ENCODE measurements at places on chromosomes 16 and 17. TPM values are rescaled to one million over a fixed set of nuclear protein-coding genes. Genes with fewer than 3 reads are reported as not detected.
A peak's percentile ranks its signal among the peaks of the same experiment; 100 is the strongest.

- DNase-seq, result no peak
Measured at GRCh38 chr16:87185308-87185707, 131.9 kb downstream of the C16orf95 start.

DNA sequence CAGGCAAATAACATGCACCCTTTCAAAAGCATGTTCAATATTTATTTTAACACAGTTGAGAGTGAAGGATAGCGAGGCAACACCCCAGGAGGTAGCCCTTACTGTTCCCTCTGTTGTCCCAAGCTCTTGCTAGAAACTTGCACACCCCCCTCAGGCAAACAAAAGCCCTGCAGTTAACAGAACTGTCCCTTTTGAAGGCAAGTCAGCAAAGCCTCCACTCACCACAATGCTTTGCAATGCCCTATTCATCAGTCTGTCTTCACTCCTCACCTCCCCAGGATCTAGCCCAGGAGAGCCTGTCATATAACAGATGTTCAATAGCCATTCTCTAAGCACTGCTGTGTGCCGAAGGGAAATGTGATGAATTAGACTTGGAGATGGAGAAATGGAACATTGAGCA, 3.5 kb upstream of the CNEP1R1 start:
- no peak for DNase-seq

DNA sequence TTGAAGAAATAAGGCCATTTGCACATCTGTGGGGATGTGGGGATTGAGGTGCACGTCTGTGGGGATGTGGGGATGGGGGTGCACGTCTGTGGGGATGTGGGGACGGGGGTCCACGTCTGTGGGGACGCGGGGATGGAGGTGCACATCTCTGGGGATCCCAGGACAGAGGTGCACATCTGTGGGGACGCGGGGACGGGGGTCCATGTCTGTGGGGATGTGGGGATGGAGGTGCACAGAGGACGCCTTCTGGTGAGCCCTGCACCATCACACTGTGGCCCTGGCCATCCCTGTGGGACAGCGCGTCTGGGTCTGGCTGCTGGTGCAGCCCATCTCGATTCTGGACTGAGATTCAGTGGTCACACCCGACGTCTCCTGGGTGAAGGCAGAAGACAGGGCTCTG, 161.4 kb downstream of the LAT start:
- no peak for DNase-seq

DNA sequence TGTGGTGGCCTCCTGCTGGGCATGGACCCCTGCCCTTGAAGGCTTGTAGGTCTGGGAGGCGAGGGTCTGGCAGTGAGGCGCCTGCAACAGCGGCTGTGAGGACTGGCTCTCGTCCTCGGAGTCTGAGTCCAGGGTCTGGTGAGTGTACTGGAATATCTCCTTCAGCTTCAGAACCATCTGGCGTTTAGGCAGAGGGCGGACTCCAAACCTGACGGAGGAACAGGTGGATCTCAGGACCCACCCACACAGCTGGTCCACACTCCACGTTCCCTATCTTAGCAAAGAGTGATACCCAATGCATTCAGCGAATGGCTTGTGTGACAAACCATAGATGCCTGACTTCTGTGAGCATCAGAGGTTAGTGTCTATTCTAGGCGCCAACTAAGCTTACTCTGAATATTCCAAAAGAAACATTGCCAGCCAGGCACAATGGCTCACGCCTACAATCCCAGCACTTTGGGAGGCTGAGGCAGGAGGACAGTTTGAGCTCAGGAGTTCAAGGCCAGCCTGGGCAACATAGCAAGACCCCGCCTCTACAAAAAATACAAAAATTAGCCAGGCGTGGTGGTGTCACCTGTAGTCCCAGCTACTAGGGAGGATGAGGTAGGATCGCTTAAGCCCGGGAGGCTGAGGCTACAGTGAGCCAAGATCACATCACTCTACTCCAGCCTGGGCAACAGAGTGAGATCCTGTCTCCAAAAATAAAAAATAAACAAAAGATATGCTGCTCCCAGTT, 6.3 kb upstream of the NLRC3 start:
- DNase-seq, result no peak

- no peak for DNase-seq
Measured at GRCh38 chr16:59169168-59169567, 435.1 kb upstream of the GOT2 start.

DNA sequence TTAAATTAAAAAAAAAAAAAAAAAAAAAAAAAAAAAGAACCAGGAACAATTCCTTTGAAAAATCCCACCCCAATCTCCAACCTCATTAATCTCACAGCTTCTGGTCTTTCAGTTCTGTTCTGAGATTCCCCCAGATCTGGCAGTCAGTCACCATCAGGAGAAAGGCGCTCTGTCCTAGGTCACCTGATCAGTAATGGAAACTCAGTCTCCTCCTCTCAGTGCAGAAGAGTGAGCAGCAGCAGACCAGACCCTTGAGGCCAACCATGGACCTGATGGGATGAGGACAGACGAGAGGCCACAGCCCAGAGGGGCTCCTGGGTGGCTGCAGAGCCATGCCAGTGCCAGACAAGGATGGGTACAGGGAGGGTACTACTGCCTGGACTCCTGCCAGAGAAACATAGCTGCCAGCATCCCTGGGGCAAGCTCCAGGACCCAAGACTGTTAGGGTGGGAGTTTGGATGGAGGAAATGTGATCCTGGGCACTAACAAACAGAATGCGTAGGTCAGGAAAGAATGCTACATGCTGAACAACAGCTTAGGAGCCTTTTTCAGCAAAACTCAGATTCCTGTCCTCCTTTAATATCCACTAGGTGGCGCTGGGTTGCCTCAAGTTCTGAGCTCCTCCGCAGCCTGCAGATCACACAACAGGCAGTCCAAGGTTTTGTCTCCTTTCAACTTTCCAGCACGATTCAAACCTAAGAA, 28.7 kb downstream of the MPG start:
- peak; percentile 83 for DNase-seq

DNA sequence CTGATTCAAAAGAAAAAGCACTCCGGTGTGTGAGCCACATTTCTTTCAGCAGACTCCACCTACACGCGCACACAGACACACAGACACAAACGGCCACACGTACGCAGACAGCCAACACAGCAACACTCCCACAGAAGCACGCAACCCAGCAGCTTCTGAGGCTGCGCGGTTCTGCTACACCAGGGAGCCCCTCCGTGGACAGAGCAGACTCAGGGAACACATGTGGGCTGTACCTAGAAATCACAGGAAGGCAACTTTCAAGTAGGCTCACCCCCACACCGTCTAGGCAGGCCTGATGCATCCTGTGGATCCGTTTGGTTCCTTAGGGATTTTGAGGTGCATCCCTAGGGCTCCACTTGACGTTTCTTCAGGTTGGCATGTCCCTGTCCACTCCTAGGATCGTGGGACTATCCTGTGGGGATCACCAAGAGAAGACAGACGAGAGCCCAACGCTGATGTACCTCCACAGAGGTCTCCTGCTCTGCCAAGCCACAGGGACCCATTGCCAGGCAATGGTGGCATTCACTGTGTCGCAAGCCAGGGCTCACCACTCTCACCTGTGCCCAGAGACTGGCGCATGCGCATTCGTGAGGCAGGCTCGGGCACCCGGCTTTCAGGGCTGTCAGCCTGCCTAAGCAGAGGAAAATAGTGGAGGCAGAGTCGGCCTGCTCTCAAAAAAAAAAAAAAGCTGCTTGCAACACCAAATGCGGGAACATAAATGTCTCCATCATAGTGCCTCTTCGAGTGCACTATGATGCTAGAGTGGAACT, 2333.3 kb downstream of the TP53TG3F start:
- no peak for DNase-seq

DNA sequence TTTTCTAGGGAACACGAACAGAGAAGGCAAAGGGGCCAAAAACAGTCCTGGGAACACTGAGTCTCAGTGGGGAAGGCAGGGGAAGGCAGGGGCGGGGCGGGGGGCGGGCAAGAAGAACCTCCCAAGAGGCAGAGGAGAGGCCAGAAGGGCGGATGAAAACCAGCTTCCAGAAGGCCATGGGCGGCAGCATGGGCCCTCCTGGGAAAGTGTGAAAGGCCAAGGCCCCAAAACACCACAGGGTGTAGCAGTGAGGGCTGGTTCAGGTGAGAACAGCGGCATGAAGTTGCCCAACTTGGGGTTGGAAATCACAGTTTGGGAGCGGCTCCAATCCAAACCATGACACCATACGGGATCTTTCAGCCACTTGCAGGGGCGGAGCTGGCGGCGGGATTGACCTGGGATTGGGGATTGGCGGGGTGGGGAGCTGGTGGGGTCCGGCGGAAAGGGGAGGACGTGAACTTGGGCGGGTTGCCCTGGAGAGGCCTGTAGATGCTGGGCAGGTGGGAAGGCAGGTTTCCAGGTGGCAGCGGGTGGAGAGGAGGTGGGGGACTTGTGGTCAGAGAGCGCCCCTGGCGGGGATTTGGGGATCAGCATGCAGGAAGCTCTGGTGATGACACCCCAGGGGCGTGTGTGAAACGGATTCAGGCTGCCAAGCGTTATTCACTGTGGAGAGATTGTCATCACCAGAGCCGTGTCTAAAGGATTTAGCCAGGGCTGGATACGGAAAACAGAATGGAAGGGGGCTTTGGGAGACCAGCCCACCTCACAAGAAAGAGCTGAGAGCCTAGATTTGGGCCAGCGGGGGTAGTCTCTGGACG, 80.9 kb downstream of the ARHGAP23 start:
- peak; percentile 77 for DNase-seq

- no peak for DNase-seq
Measured at GRCh38 chr16:600781-601180, 10.9 kb downstream of the RAB40C start.

- DNase-seq, result no peak
Measured at GRCh38 chr16:86396422-86396821, 113.9 kb upstream of the FOXF1 start.

GRCh38 chr17:64972611-64973010, 53.3 kb upstream of the LRRC37A3 start:
- DNase-seq, result no peak

GRCh38 chr16:14028202-14028601, 42.9 kb upstream of the MRTFB start:
- no peak for DNase-seq

GRCh38 chr17:49969134-49969759, at the start of gene DLX4:
TSS of gene DLX4 (plus strand) at chr17:49969190. CDS start at chr17:49969469, 279 bp downstream.
- no peak for DNase-seq

GRCh38 chr17:50943575-50943933, 77.4 kb upstream of the TOB1 start:
- DNase-seq, result no peak

DNA sequence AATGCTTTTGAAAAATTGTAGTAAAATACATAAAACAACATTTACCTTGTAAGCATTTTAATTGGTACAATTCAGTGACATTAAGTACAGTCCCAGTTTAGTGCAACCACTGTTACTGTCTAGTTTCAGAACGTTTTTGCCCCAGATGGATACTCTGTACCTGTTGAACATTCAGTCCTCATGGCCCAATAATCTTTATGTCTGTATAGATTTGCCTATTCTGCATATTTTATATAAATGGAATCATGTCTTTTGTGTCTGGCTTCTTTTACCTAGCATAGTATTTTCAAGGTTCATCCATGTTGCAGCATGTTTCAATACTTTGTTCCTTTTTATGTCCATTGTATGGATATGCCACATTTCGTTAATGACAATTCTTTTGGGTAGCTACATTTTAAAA, 37.2 kb downstream of the TENT4B start:
- DNase-seq, result no peak

DNA sequence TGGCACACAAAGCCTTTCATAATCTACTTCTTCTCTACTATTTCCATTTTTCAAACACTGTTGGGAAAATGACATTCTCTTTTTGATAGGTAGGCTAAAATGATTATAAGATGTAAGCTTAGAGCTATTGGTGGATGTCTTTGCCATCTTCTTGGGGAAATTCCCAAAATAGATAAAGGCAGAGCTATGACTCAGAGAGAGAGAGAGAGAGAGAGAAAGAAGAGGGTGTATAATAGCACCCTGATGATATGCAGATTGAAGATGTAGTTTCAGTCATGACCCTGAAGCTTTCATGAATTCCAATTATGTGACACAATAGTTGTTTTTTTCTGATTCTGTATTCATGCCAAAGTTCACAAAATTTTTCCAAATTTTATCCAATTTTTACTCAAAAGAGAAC, 529.1 kb downstream of the HS3ST4 start:
- DNase-seq, result no peak

OTOP3 gene
- total RNA-seq, result not detected

KRTAP4-1 gene
- not detected for total RNA-seq
